ENCODE measurements at places on chromosomes 1 and 21. TPM values are rescaled to one million over a fixed set of nuclear protein-coding genes. Genes with fewer than 3 reads are reported as not detected.
A peak's percentile ranks its signal among the peaks of the same experiment; 100 is the strongest.

DNA sequence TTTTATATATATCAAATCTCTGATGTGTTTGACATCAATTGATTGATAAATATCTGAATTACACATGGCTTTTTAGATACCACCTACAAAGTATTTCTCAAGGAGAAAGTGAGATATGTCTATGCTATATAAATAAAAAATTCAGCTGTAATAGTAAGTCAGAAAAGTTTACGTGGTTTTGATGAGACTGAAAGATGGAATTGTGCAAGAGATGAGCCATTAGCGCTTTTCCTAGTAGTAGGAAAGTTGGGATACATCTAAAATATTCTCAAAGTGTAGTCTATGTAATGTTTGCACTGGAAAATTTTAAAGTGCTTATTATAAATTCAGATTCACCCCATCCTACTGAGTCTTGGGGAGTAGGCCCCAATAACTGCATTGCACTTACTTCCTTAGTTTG is 49.1 kb downstream of the SGIP1 start:
- no peak for DNase-seq

DNA sequence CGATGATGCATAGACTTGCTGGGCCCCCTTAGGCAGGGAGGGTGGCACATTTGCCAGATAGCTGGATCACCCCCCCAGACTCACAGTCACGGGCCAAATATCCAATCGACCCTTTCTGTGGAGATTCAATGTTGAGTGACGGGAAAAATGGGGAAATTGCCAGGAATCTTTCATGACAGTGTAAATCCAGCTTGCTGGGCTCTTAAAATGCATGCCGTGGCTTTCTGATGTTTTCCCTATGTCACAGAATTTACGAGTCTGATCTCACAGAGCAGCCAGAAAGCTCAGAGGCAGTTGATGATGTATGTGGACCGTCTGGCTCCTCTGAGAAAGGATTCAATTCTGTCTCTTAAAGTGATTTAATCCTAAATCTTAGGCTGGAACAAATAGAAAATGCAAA is 150.1 kb upstream of the ZNF644 start:
- DNase-seq = peak; percentile 8

DNA sequence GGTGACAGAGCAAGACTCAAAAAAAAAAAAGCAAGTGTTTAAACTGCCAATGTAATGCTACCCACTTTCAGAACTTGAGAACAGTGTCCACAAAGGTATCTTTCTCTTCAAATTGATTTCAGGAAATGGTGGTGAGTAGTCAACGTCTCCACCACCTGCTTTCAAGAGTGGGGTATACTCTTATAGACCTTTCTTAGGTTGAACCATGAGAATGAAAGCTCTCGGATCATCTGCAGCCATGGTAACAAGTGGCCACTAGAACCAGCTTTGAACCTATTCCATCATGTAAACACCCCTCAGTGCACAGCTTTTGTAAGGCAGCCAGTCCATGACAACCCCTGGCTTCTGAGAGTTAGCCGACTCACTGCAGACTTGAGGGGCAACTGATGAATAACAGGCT is 107.4 kb downstream of the NTPCR start:
- DNase-seq = no peak

DNA sequence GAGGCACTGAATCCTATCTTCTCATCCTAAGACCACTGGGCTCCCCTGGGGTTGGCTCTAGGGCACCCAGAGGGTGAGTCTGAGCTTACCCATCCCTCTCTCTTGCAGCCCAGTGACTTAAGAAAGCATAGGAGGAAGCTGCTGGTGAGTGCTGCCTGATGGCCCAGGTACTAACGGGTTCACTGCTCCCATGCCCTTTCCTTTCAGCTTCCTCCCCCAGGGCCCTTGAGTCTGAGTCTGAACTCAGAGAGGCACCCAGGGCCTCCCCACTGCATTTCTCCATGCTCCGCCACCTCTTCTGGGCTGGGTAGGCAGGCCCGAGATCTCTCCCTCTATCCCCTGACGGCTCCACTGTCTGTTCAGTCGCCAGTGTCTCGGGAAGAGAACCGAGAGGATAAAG is 29.7 kb downstream of the PPFIA4 start:
- no peak for DNase-seq

GRCh38 chr1:83960669-83961277 is 38.2 kb downstream of the TTLL7 start:
- peak; percentile 7 for DNase-seq

- peak; percentile 43 for DNase-seq
Measured at GRCh38 chr1:247102381-247102780, 1.8 kb downstream of the ZNF669 start.

DNA sequence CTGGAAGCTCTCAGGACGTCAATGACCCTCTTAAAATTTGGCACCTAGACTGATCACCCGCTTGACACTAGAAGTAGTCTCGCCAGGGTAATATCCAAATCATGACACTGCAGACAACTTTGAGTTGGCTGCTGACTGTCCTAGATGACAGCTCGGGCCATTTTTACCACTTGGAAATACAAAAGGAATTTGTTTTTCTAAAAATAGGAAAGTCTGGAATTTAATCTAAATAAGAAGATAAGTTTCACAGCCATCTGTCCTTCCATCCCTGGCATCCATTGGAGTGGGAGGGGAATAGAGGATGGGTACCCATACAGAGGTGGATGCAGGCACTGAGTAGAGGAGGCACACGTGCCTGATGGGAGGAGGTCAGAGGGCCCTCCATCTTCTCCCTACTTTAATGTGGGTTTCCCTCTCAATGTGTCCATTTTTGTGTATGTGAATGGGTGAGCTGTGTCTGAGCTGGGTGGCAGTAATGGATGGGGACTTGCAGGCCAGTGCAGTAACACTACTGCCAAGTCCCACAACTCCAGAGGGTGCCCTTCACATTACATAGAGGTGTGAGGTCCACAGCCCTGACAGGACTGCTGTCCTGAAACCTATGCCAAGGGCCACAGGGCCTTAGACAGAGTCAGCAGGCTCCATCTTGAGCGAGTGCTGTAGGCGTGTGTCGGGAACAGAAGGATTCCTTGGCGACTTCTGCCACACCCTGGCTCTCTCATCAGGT is 104.8 kb upstream of the IPO9 start:
- DNase-seq = no peak

DNA sequence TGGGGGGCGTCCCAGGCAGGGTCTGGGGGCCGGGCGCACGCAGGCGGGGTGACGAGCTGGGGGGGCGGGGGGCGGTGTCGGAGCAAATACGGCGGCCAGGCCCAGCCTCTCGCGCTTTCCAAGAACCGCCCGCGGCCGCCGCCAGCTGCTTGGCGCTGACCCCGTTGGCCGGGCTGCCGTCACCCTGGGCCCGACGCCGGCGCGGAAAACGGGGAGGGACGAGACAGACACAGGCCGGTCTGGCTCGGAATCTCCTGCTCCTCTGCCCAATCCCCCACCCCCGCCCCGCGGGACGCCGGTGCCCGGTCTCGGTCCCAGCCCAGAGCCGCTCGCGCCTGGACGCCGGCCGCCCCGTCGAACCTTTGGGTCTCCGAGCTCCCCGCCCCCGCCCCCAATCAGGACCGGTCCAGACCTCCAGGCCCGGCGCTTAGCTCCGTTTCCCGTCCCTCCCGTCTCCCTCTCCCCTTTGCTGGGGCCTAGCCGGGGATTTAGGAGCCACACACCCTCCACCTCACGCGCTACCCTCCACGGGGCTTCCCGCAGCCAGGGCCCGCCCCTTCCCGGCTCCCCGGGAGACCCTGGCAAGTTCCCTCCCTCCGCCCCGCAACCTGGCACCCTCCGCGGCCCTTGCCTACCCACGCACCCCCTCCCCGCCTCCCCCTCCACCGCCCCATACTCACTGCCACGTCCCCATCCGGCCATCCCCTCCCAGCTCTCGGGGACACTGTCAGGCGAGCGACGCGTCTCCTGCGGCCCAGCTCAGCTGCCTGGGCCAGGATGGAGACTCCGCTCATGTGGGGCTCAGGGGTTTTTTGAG is 800 bp upstream of the MMP23B start:
- DNase-seq = no peak

GRCh38 chr1:67217417-67217816 is 51.2 kb downstream of the IL23R start:
- DNase-seq = no peak

DNA sequence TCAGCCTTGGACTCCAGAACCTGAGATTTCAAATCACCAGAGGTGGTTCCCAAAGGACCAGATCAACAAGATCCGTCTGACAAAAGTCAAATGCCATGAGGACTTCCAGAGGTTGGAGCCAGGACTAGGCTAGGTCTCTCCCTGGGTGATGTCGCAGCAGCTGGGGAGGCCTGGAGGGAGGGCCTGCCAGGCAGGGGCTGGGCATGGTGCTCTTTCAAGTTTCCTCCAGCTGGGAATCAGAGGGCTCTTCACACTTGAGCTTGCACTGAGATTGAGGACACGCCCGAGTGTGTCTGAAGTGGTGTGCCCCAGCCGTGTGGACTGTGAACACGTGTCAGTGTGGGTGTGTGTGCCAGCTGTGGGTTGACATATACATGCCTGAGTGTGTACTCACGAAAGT is 21.3 kb upstream of the RSPO1 start:
- DNase-seq = no peak

DNA sequence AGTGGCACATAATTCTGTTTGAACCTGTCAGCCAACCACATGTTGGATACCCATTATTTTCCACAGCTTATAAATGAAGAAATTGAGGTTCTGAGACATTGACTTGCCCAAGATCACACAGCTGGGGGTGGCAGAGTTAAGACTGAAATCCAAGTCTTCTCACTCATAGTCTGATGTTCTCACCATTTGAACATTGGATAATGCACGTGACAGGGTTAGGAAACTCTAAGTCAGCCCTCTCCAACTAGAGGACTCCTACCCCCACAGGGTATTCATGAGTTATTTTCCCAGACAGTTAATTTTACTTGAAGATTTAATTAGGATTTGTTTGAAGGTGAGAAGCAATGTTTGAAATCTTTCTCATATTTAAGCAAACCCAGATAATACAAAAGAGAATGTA is 38.1 kb upstream of the C1orf105 start:
- DNase-seq = no peak

GRCh38 chr1:40114400-40114799 is 17.3 kb upstream of the PPT1 start:
- no peak for DNase-seq

DNA sequence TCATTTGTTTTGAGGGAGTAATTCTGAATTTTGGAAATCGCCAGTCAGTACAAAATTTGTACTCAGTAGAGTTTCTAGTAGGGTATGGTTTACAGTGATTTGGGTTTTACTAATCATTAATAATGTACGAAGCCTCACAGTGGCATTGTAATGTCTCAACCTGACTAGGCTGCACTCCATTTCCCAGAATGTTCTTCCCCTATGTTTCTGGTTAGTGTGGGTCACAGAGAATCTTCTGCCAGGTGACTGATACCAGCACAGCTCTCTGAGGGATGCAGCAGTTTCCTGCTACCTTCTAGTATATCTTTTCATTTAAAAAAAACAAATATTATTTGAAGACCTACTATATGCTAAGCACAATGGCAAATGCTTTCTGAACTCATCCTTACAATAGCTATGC is 112.9 kb downstream of the PTPN14 start:
- DNase-seq = no peak

DNA sequence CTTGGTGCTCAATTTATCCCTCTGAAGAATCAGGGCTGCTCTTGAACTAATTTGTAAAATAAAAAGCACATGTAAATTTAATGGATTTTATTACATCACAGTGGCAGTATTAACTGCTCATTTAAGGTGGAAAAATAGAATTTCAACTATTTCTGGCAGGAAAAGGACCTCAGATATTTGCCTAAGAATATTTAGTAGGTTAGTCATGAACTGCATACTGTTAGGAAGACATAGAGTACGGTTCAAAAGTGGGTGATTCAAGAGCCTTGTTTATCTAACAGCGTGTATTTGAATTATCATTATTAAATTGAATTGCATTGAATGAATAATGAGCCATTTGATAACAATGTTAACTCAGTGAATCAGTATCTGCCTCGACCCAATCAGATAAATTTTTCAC is 248.8 kb upstream of the PBX1 start:
- DNase-seq = no peak

DNA sequence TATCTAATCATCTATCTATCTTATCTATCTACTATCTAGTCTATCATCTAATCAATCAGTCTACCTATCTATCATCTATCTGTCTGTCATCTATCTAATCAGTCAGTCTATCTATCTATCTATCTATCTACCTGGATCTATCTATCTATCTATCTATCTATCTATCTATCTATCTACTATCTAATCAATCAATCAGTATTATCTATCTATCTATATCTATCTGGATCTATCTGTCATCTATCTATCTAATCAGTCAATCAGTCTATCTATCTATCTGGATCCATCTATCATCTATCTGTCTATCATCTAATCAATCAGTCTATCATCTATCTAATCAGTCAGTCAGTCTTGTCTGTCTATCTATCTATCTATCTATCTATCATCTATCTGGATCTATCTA is 26.9 kb upstream of the C1orf174 start:
- no peak for DNase-seq

DNA sequence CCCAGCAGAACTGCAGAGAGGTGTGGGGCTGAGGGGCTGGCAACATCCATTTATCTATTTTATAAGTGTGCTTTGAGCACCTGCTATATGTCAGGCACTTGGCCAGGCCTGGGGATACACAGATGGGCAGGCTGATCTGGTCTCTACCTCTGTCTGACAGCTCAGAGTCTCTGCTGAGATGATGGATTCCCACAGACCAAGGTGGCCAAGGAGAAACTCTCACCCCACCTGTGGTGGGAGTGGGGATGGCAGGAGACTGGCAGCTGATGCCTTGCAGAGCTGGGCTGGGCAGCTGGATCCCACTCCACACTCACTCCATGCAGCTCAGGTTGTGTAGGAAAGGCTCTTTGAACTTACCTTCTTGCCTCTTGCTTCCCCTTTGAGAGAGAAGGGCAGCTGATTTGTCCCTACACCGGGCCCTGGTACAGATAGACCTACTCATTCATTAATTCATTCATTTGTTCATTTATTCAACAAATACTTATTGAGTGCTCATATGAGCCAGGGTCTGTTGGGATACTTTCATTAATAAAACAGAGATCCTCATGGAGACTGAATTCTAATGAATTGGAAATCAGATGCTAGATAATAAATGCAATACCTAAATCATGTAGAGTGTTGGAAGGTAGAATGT is 9.0 kb downstream of the ADORA1 start:
- DNase-seq = no peak

Gene FLG
- total RNA-seq = not detected

Gene TLR5
- not detected for total RNA-seq

Gene CFHR1
- total RNA-seq = not detected

Gene LRRC39
- total RNA-seq = not detected

Gene WNT3A
- total RNA-seq = not detected

Gene BSND
- total RNA-seq = not detected

Gene OR2L3
- not detected for total RNA-seq

Gene PSRC1
- total RNA-seq = 23.3 TPM

Gene USH2A
- under 0.01 TPM for total RNA-seq

All from fibroblast of villous mesenchyme (primary cell).